ENCODE measurements at places on chromosomes 11 and 22.

DNA sequence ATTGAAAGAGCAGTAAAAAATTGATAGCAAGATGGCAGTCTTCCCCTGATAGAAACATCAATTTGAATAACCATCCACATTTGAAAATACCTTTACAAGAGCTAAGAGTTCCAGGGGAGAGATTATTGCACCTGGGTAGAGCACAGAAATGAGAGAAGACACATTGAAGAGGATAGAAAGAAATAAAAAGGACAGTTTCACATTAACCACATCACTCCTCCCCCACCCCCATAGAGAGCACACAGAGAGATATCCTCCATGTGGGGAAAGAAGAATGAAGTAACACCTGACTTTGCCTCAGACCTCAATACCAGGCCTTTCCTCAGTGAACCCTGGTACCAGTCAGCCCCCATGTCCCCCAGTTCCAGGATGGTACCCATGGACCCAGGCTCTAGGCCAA, 486.7 kb downstream of the FAM181B start:
- no peak for DNase-seq

GRCh38 chr11:61718621-61719302, 33.7 kb upstream of the MYRF start:
- DNase-seq, result no peak

DNA sequence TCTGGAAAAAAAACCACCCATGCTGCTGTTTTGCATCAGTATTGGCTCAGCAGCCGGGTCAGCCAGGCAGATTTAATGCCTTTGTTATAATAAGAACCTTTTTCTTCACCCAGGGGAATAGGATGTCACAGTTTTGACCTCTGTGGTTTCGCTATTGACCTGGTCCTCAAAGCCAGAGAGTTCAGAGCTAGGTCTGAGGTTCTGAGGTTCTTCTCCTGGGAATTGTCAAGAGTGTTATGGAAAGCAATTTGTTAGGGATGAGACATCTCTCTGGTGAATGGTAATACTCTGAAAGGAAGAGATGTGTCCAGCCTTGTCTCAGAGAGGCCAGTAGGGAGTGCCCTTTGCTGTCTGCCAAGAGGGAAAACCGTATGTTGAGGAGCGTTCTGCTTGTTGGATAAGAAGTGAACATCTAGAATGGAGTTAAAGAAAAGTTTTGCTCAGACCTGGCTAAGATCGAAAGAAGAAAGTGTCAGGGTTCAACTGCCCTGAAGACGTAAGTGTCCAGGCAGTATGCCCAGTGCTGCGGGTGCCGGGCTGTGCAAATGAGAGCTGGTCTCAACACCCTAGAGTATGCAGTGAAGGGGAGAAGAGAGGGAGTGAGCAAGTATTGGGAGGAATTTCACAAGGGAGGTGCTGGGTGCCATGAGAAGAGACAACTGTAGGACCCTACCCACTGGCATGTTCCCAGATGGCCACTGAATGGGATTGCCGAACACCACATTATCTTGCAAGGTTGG, 150.9 kb upstream of the TTC12 start:
- DNase-seq, result no peak

- no peak for DNase-seq
These were observed 581 bp upstream of the EIF3L start for GRCh38 chr22:37848587-37849088.

- DNase-seq, result no peak
These were observed 208.1 kb downstream of the DBX1 start for GRCh38 chr11:19952116-19952605.

GRCh38 chr11:27237643-27238042, 125.4 kb downstream of the CCDC34 start:
- no peak for DNase-seq

GRCh38 chr22:48071828-48072227, 1309.4 kb downstream of the TBC1D22A start:
- DNase-seq, result no peak
